NCI-H226 (cell line): ENCODE measurements at places on chromosomes 12 and 14.

DNA sequence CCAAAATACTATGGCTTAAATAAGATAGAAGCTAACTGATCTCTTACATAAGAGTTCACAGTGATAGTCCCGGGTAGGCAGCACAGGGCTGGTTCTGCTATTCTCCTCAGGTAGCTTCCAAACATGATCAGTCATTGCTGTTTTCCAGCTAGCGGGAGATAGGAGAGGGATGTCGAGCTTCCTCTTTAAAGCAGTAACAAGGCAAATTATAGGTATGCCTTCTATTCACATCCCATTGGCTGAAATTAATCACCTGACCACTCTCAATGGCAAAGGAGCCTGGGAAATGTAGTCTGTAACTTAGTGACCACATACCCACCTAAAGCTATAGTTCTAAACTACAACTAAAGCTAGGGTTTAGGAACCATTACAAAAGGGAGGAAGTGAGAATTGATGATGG lies 34.5 kb upstream of the VRK1 start:
- peak; percentile 62 for DNase-seq

DNA sequence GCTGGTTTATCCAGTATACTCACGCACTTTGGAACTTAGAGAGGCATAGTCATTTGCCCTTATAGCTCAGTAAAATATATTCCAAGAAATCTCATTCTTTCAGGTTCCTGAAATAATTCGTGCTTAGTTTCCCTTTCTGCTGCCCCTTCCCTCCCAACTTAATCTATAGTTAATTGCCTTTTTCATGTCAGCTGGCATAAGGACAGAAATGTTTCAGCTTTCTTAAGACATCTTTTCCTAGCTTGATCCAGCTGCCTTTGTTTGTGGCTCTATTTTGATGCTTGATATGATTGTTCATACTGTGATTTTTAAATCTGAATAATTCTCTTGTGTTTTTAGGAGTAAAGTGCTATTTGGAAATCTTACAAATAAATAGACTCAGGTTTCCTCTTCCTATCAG lies 120.0 kb upstream of the SEL1L start:
- DNase-seq, result no peak

DNA sequence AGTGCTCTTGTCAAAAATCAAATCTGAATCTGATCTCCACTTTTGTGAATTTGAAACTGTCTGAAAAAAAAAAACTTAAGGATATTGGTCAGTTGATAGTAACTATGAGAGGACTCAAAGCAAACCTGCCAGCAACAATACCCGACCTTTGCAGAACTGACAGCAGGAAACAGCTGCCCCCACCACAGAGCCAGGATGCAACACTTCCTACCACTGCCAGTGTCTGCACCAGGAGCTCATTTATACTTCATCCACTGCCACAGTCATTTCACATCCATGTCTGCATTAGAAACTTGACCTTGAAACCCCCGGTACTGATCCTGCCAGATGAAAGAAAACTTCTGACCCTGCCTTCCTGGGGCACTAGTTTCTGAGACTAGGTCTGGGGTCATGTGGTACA lies 27.4 kb upstream of the RXYLT1 start:
- DNase-seq, result no peak

DNA sequence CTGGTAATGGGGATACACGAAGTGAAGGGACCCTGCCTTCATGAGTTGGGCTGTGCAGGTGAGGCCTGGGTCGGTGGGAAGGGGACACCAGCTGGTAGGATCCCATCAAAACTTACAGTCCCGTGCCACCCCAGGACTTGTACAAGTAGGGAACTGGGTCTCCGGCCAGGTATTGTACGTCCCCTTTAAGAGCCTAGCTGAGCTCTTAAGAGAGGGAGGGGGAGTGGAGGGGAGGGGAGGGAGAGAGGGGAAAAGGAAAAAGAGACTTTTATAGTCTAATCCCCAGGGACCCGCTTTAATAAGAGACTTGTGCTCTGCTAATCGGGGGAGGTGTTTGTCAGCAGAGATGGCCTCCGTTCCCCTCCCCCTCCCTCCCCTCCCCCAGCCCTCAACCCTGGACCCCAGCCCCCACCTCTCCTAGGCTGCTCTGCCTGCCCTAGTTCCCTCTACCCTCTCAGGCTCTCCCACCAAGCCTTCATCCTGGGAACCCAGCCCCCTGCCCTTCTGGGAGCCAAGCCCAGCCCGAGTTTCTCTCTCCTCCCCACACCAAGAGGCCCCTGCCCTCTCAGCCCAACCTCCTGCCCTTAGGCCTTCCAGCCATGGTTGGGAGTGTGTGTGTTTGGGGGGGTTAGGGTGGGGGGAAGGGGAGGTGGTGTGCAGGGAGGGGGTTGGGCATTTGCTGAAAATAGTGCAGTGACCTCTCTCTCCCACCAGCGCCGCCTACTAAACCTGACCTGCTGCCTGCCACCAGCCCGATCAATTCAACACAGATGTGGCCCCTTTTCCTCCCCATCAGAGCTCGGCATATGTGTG lies 2.6 kb downstream of the GDF11 start:
- no peak for DNase-seq

- DNase-seq, result no peak
Observed at GRCh38 chr14:86673523-86673969, 1143.6 kb downstream of the FLRT2 start.

DNA sequence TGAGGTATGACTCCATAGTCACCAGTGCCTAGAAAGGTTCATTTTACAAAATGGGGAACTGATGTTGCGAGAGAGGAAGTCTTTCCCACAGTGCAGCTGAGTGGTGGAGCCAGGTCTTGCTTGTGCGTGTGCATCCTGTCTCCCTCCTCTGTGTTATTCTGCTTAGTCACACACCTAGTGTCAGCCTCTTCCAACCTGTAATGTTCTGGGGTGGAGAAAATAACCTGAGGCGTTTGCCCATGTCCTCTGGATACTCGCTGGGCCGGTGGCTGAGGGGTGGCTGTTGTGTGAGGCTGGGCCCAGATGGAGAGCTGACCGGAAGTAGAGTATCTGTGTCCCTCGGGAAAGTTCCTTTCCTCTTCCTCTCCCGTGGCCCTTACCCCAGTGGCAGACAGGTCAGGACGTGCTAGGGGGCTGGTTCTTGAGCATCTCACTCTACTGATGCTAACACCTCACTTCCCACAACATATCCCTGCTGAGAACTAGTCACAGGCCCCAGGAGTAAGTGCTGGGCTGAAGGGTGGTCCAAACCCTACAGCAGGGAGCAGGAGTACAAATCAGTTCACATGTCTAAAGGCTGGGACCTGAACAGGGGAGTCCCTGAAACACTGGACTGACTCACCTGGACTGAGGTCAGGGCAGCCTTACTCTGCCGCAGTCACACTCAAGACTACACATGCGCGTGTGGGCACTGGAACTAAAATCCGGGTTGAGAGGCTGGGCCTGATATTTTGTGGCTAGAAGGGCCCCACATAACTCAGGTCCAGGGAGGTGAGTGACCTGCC lies 7.0 kb downstream of the MLF2 start:
- DNase-seq, result no peak
